D341Med (cell line): ENCODE measurements at places on chromosomes 6 and 20.

DNA sequence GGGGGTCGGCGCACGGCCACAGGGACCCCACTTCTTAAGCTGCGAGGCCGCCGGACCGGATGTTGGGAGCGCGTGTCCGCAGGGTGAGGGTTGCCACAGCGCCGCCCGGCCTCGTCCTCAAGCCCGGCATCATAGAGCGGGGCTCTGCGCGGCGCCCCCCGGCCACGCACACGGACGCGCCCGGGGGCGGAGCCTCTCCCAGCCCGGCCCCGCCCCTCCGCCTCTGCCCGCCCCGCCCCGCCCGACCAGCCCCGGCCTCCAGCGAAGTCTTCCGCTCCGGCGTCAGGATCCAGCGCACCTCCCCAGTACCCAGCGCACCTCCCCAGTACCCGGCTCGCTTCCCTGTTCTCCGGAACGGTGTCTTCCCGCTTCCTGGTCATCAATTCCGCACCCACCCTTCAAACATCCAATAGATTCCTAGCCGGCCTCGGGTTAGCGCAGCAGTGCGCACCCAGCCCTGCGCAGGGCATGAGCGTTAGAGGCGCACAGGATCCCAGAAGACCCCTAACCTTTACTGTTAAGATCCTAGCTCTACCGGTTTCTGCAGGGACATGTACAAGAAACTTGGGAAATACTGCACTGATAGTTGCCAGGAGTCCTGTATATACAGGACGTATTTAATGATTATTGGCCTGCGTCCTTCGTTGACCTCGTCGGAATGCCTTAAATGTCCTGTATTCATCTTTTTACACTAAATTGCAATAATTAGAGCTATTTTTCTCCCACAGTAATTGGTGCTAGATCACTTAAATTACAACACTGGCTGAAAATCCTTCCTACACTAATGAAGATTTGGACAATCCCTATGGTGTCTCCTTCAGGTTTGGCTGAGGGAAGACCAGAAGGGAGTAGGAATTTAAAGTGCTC lies 535 bp upstream of the DNAAF9 start:
- peak; percentile 96 for DNase-seq

DNA sequence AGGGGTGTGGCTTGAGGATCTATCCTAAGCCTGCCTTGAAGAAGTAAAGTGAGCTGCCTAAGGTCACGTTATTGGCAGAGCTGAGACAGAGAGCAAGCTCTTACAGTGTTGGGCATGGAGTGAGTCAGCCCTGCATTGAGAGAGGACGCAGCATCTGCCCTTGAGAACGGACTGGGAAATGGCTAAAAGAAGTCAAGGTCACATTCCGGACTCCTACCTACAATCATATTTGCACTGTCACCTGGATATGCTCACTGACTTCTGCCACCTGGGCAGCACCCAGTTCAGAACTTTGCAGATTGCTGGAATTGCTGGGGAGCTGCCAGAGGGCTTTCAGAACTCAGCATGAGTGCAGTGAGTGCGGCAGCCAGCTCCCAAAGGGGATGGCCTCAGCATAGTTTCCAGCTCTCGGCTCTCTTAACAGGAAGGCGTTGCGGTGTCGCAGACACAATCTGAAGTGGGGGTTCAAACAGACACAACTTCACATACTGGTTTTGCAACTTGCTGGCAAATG lies 199.3 kb upstream of the SGK1 start:
- DNase-seq, result no peak

GRCh38 chr6:44190715-44191114 lies 26.0 kb upstream of the MYMX start:
- no peak for DNase-seq

GRCh38 chr6:69026243-69026642 lies 391.2 kb downstream of the ADGRB3 start:
- DNase-seq, result no peak
